ENCODE measurements at places on chromosomes 12 and 14.
A peak's percentile ranks its signal among the peaks of the same experiment; 100 is the strongest.

GRCh38 chr14:20622816-20623291 lies 18.6 kb downstream of the OR6S1 start:
- no peak for DNase-seq
- H3K4me3 ChIP-seq = no peak overlapping the region
- no peaks in the 10 kb centered on the region for H3K27me3 ChIP-seq

- no peaks in the 10 kb centered on the region for H3K27me3 ChIP-seq
- peak overlapping the region; percentile 49 for H3K4me3 ChIP-seq
- H3K4me1 ChIP-seq = peaks cover 5% of the 10 kb centered on the region
- H3K36me3 ChIP-seq = no peaks in the 10 kb centered on the region
- H3K27ac ChIP-seq = peak overlapping the region; percentile 92
Observed at GRCh38 chr14:22955702-22956569, 954 bp downstream of the HAUS4 start.

GRCh38 chr14:65222440-65222858 lies 120.1 kb upstream of the MAX start:
- no peaks in the 10 kb centered on the region for H3K4me1 ChIP-seq
- H3K36me3 ChIP-seq = no peaks in the 10 kb centered on the region
- peak; percentile 77 for DNase-seq
- H3K27ac ChIP-seq = no peak overlapping the region
- H3K27me3 ChIP-seq = no peaks in the 10 kb centered on the region

- no peaks in the 10 kb centered on the region for H3K36me3 ChIP-seq
- peaks cover 11% of the 10 kb centered on the region for H3K4me1 ChIP-seq
- no peak for DNase-seq
- no peak overlapping the region for H3K27ac ChIP-seq
Observed at GRCh38 chr14:36665887-36666415, 4.3 kb downstream of the PAX9 start.

- H3K36me3 ChIP-seq = no peaks in the 10 kb centered on the region
- no peak overlapping the region for H3K27ac ChIP-seq
- no peak for DNase-seq
Observed at GRCh38 chr14:68043752-68044151, 224.2 kb downstream of the RAD51B start.

DNA sequence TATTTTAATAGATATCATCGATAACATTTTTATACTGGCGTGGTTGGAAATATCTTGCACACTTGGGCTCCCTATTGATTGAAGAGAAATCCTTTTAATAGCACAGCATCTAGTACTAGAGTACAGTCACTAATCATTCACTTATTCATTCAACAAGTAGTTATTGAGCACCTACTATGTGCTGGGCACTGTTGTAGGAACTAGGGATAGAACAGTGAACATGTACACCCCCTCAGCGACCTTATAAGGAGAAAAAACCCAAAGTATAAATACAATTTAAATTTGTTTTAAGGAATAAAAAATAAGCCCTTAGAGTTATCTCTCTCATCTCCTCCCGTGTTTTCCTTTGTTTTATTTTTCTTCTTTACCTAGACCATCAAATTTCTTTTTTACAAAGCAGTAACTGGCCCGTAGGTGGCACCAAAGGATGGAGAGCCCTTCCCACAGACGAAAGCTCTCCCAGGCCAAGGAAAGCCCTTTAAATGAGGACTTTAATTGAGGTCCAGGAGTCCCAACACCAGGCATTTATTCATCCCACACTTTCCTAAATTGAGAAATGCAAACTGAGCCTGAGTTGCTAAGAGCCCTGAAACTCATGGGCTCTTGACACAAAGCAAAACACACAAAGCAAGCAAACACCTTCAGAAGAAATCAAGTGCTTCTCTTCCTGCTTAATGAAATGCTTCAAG lies 29.0 kb downstream of the PEBP1 start:
- H3K4me1 ChIP-seq = no peaks in the 10 kb centered on the region
- no peaks in the 10 kb centered on the region for H3K36me3 ChIP-seq
- DNase-seq = no peak
- H3K4me3 ChIP-seq = no peak overlapping the region

- H3K27me3 ChIP-seq = no peaks in the 10 kb centered on the region
- no peak overlapping the region for H3K4me3 ChIP-seq
- no peak overlapping the region for H3K27ac ChIP-seq
- no peaks in the 10 kb centered on the region for H3K4me1 ChIP-seq
- no peak for DNase-seq
Observed at GRCh38 chr12:120999191-121000120, 16.8 kb downstream of the C12orf43 start.

- H3K36me3 ChIP-seq = no peaks in the 10 kb centered on the region
- H3K27ac ChIP-seq = no peak overlapping the region
- no peak overlapping the region for H3K4me3 ChIP-seq
- H3K4me1 ChIP-seq = peaks cover 8% of the 10 kb centered on the region
- no peaks in the 10 kb centered on the region for H3K27me3 ChIP-seq
Observed at GRCh38 chr12:116708826-116709756, 28.8 kb downstream of the SPRING1 start.

DNA sequence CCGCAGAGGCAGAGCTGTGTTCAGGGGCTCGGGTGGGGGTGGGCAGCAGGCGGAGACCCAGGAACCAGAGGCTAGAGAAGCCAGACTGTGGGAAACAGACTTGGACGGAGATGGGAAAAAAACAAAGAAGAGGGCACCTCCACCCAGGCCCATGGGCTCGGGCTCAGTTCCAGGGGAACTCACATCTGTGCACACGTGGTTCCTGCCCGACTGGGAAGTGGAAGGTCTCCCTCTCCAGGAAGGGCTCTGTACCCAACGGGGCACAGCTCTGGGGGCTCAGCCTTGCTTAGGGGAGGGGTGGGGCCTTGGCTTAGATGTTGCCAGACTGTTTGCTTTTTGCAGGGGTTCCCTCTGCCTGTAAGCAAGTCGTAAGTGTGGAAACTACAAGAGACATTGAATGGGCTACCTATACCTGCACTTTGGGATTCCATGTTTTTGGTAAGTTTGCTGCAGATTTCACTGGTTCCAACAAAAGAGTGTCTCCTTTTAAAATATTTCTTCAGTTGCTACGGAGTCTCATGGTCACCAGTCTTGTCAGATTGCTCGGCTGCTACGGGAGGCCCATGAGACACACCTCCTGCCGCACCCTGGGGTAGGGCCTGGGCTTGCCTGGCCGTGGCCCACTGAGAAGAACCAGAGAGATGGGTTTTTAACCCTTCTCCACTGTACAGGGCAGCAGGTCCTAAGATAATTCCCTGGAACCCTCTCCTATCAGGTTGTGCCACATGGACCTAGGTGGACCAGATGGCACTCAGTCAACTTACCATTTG lies 127.6 kb upstream of the EVL start:
- no peaks in the 10 kb centered on the region for H3K4me1 ChIP-seq
- no peak for DNase-seq
- H3K36me3 ChIP-seq = no peaks in the 10 kb centered on the region
- no peak overlapping the region for H3K4me3 ChIP-seq
- H3K27me3 ChIP-seq = no peaks in the 10 kb centered on the region

DNA sequence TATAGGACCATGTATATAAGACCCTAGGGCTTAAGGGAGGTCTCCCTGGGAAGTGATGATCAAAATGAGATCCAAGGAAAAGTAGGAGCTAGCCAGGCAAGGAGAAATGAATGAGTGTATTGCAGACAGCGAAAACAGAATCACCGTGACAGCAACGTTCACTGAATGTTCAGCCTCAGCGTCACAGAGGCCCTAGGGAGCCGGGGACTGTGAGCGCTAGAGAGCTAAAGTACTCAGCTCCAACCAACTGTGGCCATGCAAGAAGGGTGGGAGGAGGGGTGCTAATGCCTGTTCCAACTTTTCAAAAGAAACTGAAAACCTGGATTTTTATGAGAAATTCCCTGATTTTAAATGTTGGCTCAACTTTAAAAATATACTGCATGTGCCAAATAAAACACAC lies 105.5 kb upstream of the CCND2 start:
- H3K27ac ChIP-seq = no peak overlapping the region
- H3K27me3 ChIP-seq = no peaks in the 10 kb centered on the region
- no peak overlapping the region for H3K4me3 ChIP-seq
- no peak for DNase-seq
- H3K4me1 ChIP-seq = no peaks in the 10 kb centered on the region

GRCh38 chr14:105483300-105484068 lies 3.2 kb upstream of the CRIP1 start:
- peak; percentile 60 for DNase-seq
- no peaks in the 10 kb centered on the region for H3K36me3 ChIP-seq
- H3K27me3 ChIP-seq = peaks cover 31% of the 10 kb centered on the region
- H3K4me3 ChIP-seq = no peak overlapping the region
- H3K4me1 ChIP-seq = peaks cover 30% of the 10 kb centered on the region

GRCh38 chr14:31207287-31207754 lies 272 bp downstream of the HECTD1 start:
- H3K4me1 ChIP-seq = no peaks in the 10 kb centered on the region

DNA sequence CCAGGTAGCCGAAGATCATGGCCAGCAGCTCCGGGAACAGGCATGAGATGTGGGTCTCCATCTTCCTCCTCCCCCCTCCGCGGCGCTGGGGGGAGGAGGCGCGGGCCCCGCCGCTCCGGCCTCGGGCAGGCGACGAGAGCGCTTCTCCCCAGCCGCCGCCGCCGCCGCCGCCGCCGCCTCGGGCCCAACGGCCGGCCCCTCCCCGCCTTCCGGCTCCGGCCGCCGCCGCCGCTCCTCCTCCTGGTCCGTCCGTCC lies 448 bp downstream of the FBXL14 start:
- peak overlapping the region; percentile 94 for H3K27ac ChIP-seq
- no peaks in the 10 kb centered on the region for H3K36me3 ChIP-seq
- H3K27me3 ChIP-seq = no peaks in the 10 kb centered on the region
- H3K4me3 ChIP-seq = peak overlapping the region; percentile 57
- H3K4me1 ChIP-seq = peaks cover 3% of the 10 kb centered on the region

GRCh38 chr14:100391724-100392123 lies 68.6 kb downstream of the SLC25A47 start:
- no peaks in the 10 kb centered on the region for H3K36me3 ChIP-seq
- DNase-seq = no peak
- H3K27ac ChIP-seq = no peak overlapping the region
- H3K4me3 ChIP-seq = no peak overlapping the region

- no peak overlapping the region for H3K4me3 ChIP-seq
- DNase-seq = peak; percentile 86
- H3K27me3 ChIP-seq = no peaks in the 10 kb centered on the region
- H3K36me3 ChIP-seq = no peaks in the 10 kb centered on the region
- no peaks in the 10 kb centered on the region for H3K4me1 ChIP-seq
- H3K27ac ChIP-seq = no peak overlapping the region
Observed at GRCh38 chr14:93137864-93138263, 22.1 kb upstream of the ITPK1 start.

DNA sequence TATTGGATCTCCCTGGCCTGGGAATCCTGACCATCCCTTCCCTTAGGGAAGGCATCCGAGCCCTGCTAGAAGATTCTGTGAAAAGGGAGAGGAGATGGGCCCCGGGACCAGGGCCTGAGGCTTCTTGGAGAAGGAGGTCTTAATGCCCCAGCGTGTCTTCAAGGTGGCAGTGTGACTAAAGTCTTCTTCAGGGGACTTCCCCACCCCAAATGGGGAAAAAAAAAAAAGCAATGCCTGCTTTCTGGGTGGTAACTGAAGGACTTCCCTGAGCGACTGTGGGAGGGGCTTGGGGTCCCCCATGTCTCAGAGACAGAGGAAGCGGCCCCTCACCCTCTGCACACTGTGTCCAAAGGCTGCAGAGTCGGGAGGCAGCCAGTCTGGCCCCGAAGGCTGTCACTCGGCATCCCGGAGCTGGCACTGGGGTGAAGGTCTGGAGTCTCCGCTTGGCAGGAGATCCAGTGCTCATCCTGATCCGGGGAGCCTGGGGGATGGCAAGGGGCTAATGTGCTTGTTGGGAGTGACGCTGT lies 7.8 kb upstream of the PGF start:
- no peak for DNase-seq
- H3K36me3 ChIP-seq = no peaks in the 10 kb centered on the region
- H3K27me3 ChIP-seq = no peaks in the 10 kb centered on the region
- no peaks in the 10 kb centered on the region for H3K4me1 ChIP-seq
- no peak overlapping the region for H3K4me3 ChIP-seq

GRCh38 chr12:76186131-76186906 lies 101.8 kb upstream of the NAP1L1 start:
- H3K27ac ChIP-seq = no peak overlapping the region
- no peaks in the 10 kb centered on the region for H3K36me3 ChIP-seq
- no peak for DNase-seq

DNA sequence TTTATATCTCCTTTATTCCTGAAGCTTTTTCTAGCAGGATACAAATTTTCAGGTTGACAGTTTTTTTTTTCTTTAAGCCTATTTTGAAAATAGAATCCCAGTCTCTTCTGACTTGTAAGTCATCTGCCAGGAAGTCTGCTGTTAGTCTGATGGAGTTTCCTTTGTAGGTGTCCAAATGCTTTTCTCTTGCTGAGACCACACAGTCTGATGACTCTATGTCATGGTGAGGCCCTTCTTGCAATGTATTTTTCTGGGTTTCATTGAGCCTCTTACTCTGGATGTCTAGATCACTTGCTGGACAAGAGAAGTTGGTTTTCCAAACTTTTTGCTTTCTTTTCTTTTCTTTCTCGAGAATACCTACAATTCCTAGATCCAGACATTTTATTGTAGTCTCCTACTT lies 30.6 kb downstream of the USP15 start:
- H3K36me3 ChIP-seq = no peaks in the 10 kb centered on the region
- H3K4me1 ChIP-seq = no peaks in the 10 kb centered on the region
- no peak for DNase-seq
- no peaks in the 10 kb centered on the region for H3K27me3 ChIP-seq
- no peak overlapping the region for H3K27ac ChIP-seq
- no peak overlapping the region for H3K4me3 ChIP-seq

DNA sequence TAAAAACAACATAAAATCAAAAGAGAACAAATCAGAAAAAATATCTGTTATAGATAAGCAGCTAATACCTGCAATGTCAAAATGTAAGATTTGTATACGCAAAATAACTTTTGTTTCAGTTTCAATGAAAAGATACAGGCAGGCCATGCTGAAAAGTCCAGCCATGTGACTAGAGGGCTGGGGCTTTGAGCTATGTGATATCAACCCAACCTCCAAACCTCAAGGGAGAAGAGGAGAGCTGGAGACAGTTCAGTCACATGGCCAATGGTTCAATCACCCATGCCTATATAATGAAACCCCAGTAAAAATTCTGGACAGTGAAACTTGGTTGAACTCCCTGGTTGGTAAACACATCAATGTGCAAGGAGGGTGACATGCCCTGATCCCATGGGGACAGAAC lies 5.3 kb downstream of the COX16 start:
- no peaks in the 10 kb centered on the region for H3K36me3 ChIP-seq
- DNase-seq = no peak
- H3K27me3 ChIP-seq = no peaks in the 10 kb centered on the region
- no peak overlapping the region for H3K27ac ChIP-seq

- H3K4me1 ChIP-seq = no peaks in the 10 kb centered on the region
- no peaks in the 10 kb centered on the region for H3K27me3 ChIP-seq
- H3K27ac ChIP-seq = no peak overlapping the region
- no peaks in the 10 kb centered on the region for H3K36me3 ChIP-seq
Observed at GRCh38 chr14:64060648-64061096, 207.9 kb downstream of the SYNE2 start.

- DNase-seq = no peak
- H3K4me1 ChIP-seq = no peaks in the 10 kb centered on the region
- no peak overlapping the region for H3K4me3 ChIP-seq
- H3K27ac ChIP-seq = no peak overlapping the region
Observed at GRCh38 chr12:96327346-96327745, 72.9 kb downstream of the CDK17 start.

DNA sequence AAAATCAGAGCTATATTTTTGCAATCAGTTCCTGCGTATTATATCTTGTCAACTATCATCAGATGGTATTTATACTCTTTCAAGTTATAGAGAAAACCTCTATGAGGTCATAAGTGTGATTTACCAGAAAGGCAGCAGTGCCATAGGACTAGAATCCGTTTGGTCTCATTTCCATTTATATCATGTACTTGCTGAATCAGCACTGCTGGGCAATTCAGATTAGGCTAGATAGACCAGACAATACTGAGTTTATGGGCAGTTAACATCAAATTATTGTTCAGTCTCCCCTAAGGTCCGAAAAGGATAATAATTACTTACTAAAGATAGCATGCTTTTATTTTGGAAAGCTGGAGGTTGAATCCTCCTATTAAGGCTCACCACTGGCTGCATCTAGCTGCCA lies 6.8 kb upstream of the KERA start:
- H3K36me3 ChIP-seq = no peaks in the 10 kb centered on the region
- no peak overlapping the region for H3K4me3 ChIP-seq
- H3K27ac ChIP-seq = no peak overlapping the region
